ENCODE measurements at places on chromosomes 5 and 9. TPM values are rescaled to one million over a fixed set of nuclear protein-coding genes. Genes with fewer than 3 reads are reported as not detected.

DNA sequence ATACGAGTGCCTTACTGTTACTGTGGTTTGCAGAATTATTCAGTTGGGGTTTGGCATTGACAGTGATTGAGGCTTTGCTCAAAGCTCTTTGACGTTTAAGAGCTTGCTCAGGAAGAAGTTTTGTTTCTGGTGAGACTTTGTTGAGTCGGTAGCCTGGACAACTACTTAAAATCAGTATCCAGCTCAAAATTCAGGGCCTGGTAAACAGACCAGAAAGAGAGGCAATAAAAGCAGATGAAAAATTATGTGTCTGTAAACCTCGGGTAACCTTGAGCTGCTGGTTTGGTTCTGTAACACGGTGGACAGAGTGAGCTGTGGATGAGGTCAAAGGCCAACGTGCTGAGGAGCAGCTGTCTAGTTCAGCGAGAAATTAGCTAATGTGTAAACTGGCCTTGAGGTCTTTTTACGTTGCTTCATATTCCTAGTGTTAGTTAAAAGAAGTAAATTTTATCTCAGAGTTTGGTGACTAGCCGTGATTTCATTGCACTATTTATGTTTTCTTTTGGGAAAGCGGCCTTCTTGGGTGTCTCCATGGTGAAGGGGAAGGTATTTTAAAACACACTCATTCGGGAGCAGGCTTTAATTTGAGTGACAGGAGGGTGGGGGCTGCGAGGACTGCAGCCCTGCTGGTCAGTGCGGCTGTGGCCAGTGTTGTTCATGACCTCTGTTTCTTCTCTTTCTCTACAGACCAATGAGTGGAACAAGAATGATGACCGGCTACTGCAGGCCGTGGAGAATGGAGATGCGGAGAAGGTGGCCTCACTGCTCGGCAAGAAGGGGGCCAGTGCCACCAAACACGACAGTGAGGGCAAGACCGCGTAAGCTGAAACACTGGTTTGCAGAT, 82.0 kb upstream of the TTC23L start:
- no peak for DNase-seq

GRCh38 chr9:109974143-109974917, 194.3 kb downstream of the PALM2AKAP2 start:
- DNase-seq, result no peak

- no peak for DNase-seq
Observed at GRCh38 chr5:170861917-170862766, at the start of gene RANBP17. Gene RANBP17 (plus strand): TSS chr5:170862018.

PCDH12 gene
- 4.9 TPM for total RNA-seq

BTNL8 gene
- 0.20 TPM for total RNA-seq

- no peak for DNase-seq
Observed at GRCh38 chr5:9363026-9363425, 182.8 kb downstream of the SEMA5A start.

- no peak for DNase-seq
Observed at GRCh38 chr9:16145196-16145950, 592.5 kb downstream of the CCDC171 start.

PRRC2B gene
- 41.6 TPM for total RNA-seq

SLC6A3 gene
- not detected for total RNA-seq

DNA sequence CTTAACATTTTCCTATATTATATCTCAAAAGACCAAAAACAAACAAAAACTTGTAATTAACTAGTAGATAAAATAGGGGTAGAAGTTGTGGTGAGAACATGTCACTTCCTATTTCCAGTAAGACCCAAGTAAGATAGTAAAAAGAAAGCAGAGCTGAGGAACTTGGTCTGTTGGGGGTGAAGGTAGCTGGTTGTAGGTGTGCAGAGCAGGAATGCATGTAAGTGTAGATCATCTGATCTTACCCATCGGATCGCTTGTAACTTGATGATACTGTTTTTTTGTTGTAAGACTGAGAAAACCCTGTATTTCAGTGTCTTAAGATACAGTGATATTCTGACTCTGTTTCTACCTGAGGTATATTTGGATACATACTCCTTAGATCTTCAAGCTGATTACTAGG, 5.7 kb downstream of the SRP19 start:
- DNase-seq, result no peak

IFNK gene
- total RNA-seq, result not detected

GRCh38 chr5:83718195-83718825, 2.3 kb downstream of the HAPLN1 start:
- DNase-seq, result no peak

FOXI1 gene
- total RNA-seq, result not detected

IFNA2 gene
- not detected for total RNA-seq

DNA sequence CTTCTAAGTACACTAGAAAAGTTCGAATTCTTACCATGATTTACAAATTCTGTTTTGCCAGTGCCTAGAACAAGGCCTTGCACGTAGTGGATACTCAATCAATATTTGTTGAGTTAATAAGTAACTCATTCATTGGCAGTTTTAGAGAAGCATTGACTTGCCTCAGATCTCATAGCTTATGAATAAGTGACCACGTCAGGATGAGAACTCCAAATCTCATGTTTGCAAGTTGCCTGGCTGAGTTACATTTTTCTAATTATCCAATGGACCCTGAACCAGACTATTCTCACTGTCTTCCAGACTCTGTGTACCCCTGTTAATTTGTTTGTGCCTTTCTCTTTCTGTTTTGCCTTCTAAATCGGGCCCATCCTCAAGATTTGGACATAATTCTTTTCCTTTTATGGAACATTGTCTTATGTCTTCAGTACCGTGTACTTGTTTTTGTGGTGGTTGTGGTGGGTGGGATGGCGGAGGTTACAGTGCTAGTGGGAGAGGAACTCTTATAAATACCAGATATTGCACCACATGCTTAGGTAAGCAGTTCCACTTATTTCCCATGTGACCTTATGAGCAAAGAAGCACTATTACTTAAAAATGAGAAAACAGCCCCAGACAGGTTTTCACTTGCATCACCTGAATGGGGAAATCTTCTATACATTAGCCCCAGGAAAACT, 96.3 kb downstream of the UNC13B start:
- no peak for DNase-seq

FCN2 gene
- total RNA-seq, result not detected

SLC46A2 gene
- total RNA-seq, result not detected

DNA sequence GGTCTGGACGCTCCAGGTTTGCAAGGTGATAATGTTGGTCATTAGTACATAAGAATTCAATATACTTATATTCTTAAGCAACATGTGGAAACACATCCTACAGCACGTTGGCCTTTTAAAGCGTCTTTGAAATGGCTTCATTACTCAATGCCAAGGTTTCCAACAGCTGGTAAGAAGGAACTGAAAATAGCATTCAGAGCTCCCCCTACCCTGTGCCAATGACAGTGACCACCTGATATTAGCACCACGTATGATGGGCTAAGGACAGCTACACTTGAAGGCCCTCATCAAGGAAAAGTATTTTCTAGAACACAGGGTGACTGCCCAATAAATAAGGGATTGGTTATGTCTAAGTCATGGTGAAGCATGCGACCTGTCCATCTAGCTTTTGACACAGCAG, 9.9 kb downstream of the ZNF622 start:
- DNase-seq, result no peak

- no peak for DNase-seq
Observed at GRCh38 chr9:27149651-27150050, 40.6 kb downstream of the TEK start.

DNA sequence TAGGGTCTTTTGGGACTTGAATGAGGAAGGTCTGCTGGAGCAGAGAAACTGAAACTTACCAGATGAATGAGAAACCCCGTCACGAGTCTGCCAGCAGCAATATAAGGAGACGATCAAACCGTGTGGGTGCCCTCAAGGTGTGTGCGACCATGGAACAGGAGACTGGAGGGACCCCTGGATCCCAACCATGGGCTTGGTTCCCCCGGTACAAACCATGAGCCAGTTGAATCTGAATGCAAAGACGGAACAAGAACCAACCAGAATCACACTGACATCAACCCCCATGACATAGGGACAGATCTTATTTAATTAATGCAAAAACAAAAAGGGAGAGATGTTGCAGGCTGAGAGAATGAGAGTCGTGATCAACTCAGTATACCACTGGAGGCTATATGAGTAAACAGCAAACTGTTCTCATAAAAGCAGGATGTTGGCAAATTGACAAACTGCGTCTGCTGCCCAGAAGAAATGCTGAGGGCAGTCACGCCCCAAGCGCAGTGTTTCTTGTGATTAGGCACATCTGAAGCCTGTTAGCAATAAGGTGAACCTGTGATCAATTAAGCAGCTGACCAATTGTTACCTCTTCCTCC, 475.5 kb upstream of the ACO1 start:
- DNase-seq, result no peak

GRCh38 chr5:34003941-34004340, 3.9 kb downstream of the AMACR start:
- DNase-seq, result no peak

CCNJL gene
- not detected for total RNA-seq

- DNase-seq, result no peak
Observed at GRCh38 chr5:37490931-37491330, 111.8 kb downstream of the WDR70 start.

IL9 gene
- total RNA-seq, result not detected

GRCh38 chr9:20373263-20373662, 249.0 kb downstream of the MLLT3 start:
- DNase-seq, result no peak

- DNase-seq, result no peak
Observed at GRCh38 chr9:8863886-8864544, 1064.4 kb upstream of the DMAC1 start.

GRCh38 chr5:10400831-10401230, 40.8 kb upstream of the ROPN1L start:
- no peak for DNase-seq

DNA sequence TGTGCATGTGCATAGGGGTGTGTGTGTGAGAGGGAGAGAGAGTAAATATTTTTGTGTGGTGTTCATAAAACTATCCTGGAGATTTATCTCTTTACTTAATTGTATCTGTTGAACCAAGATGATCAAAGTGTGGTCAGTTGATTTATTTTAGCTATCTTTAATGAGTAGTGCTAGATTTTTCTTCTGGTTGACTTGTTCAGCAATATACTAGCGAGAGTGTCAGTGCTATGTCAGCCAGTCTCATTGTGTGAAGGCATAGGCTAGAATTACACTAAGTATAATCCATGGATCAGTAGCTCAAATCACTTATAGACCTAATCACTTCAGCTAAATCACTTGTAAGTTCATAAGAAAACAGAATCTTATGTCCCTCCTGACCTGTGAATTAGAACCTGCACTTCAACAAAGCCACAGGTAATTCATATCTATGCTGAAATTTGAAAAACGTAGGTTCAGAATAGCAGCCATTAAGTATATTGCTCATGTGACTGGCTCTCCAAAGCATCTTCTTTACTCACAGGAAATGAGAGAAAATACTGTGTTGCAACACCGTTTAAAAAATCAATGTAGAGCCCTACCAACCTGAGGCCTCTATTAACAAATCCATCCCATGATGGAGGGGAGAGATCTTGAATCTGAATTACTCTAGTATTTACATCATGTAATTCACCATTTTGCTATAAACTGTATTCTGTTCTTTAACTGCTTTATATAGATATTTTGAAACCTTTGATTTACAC, 203.1 kb upstream of the ACTBL2 start:
- no peak for DNase-seq

DNA sequence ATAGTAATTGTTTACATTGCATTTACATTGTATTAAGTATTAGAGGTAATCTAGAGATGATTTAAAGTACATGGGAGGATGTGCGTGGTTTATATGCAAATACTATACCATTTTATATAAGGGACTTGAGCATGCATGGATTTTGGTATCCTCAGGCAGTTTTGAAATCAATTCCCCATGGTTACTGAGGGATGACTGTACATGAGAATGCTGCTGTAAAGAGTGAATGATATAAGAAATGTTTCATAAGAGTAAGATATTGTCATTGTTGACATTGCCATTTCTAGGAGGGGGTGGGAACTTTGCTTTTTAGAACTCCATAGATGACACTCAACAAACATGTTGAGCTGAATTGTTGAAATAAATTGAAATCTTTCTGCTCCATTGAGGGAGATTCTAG, 185.0 kb downstream of the SEMA6A start:
- DNase-seq, result no peak

- no peak for DNase-seq
Observed at GRCh38 chr9:17436854-17437253, 142.0 kb upstream of the SH3GL2 start.

DNA sequence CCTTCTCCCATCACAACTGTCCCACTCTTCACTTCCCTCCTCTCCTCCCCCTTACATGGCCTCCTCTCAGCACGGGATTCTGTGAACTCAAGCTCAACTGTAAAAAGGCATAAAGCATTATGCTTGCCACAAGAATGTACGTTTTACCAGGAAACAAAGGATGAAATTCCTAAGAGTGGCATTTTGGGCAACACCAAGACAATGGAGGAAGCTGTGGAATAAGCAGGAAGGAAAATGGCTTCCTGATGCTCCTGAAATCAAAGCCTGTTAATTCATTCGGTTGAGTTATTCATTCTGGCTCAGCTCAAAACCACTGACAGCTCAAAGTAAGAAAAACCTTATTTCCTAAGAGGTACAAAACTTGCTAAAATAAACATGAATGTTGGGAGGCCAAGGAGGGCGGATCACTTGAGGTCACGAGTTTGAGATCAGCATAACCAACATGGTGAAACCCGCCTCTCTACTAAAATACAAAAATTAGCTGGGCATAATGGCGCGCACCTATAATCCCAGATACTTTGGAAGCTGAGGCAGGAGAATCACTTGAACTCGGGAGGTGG, 40.8 kb upstream of the DMRT1 start:
- no peak for DNase-seq

DNA sequence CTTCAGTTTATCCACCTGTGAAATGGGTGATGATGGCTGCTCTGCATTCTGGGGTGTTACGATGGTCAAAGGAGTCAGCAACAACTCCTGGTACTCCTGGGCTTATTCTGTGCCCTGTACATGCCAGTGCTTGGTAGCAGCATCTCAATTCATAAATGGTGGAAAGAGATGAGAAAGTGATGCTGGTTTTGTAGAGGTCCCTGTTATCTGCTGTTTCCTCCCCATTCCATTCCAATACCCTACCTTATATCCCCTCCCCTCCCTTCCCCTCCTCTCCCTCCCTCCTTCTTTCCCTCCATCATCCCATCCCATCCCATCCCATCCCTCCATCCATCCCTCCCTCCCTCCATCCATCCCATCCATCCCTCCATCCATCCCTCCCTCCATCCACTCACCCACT, 19.1 kb downstream of the BOD1 start:
- DNase-seq, result no peak

DNA sequence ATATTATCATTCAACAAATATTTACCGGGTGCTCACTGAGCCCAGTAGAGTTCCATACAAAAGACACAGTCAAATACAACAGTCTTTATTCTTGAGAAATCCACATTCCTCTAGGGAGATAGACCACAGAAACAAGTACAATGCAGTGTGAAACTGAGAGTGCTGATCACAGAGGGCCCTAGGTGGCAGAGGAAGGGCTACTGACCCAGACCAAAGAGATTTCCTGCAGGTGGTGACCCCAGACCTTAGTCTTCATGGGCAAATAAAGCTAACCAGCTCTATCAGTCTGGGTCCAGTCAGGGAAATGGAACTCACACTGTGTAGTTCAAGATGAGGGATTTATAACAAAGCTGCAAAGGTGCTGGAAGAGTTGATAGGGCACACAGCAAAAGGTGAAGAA, 110.4 kb upstream of the SLC27A6 start:
- DNase-seq, result no peak

GPX8 gene
- total RNA-seq, result 2.0 TPM

GRCh38 chr9:13397661-13398060, 118.2 kb upstream of the MPDZ start:
- no peak for DNase-seq

- no peak for DNase-seq
Observed at GRCh38 chr5:87210743-87211142, 56.9 kb upstream of the RASA1 start.
